ENCODE measurements at places on chromosomes 7 and 10.
A peak's percentile ranks its signal among the peaks of the same experiment; 100 is the strongest.

DNA sequence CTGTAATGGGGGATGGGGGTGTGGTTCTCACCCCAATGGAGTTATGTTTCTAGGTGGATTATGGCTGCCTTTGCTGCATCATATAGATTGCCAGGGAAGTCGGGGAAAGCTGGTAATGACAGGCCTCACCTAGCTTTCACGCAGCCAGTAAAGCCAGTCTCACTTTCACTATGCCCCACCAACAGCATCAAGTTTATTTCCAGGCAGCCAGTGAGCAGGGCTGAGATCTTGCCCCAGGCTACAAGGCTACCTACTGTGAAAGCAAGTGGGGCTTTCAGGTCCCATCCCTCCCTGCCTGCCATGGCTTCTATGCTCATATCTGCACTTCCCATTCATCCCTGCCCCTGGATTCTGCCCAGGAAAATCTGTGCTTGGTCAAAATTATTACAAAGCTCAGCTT lies 61.7 kb upstream of the NXPH1 start:
- no peak for DNase-seq

GRCh38 chr10:69213591-69214311 lies 6.4 kb upstream of the HKDC1 start:
- DNase-seq, result peak; percentile 8

DNA sequence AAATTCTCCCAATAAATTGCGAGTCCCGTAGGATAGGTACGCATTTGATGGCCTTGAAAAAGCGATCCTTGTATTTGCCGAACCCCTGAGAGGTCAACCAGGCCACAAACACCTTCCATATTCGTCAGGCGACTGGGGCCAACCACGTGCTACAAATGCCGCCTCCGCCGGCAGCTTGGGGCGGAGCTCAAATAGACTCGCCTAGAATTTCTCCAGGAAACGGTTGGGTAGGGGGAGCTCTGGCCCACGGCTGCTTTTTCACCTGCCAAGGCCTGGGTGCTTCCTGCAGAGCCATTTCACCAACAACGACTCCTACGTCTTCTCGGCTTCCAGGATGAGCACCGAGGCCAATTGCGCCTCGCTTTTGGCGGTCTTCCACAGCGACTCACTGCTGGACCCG lies 53.4 kb upstream of the KIF5B start:
- no peak for DNase-seq

- no peak for DNase-seq
Measured at GRCh38 chr10:61900829-61901792, at the start of gene ARID5B. Gene ARID5B (plus strand): TSS chr10:61901699. CDS start chr10:61901710, 11 bp downstream.

- DNase-seq, result no peak
Measured at GRCh38 chr7:109611656-109612055, 1042.0 kb downstream of the DNAJB9 start.

DNA sequence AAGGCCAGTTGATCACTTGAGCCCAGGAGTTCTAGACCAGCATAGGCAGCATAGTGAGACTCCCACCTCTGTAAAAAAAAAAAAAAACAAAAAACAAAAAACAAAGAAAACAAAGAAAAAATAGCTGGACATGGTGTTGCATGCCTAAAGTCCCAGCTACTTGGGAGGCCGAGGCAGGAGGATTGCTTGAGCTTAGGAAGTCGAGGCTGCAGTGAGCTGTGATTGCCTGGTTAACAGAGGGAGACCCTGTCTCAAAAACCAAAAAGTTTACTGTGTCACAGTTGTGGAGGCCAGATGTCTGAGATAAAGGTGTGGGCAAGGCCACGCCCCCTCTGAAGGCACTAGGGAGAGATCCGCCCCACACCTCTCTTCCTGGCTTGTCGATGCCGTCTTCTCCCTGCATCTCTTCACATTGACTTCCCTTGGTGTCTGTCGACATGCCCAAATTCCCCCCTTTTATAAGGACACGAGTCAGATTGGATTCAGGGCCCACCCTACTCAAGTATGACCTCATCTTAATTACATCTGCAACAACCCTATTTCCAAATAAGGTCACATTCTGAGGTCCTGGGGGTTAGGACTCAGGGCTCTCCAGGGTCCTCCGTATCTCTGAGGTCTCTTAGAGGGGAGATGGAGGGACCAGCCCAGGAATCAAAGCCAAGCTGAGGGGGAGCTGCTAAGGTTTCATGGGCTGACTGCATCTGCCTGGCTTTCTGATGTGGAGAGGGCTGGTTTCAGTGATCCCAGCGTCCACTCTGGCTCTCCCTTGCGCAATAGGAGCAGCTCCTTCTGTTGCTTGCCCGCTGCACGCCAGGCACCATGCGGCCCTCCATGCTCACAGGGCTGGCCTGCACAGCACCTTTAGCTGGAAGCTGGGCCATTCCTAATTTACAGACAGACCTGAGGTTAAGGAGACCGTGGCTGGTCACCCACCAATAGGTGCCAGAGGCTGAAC lies 23.1 kb downstream of the AGAP3 start:
- no peak for DNase-seq

GRCh38 chr10:89873055-89873454 lies 171.7 kb downstream of the KIF20B start:
- no peak for DNase-seq

GRCh38 chr10:78408671-78409472 lies 375.2 kb downstream of the RPS24 start:
- DNase-seq, result peak; percentile 89

GRCh38 chr7:149569025-149569725 lies 71.6 kb upstream of the ZNF746 start:
- no peak for DNase-seq

Data from ascending aorta (tissue), 2 donors.